Activated T-helper 1 cell treated with Interleukin-2 at 50 U/mL for 16 hours (primary cell): ENCODE measurements at places on chromosomes 16 and 17.

DNA sequence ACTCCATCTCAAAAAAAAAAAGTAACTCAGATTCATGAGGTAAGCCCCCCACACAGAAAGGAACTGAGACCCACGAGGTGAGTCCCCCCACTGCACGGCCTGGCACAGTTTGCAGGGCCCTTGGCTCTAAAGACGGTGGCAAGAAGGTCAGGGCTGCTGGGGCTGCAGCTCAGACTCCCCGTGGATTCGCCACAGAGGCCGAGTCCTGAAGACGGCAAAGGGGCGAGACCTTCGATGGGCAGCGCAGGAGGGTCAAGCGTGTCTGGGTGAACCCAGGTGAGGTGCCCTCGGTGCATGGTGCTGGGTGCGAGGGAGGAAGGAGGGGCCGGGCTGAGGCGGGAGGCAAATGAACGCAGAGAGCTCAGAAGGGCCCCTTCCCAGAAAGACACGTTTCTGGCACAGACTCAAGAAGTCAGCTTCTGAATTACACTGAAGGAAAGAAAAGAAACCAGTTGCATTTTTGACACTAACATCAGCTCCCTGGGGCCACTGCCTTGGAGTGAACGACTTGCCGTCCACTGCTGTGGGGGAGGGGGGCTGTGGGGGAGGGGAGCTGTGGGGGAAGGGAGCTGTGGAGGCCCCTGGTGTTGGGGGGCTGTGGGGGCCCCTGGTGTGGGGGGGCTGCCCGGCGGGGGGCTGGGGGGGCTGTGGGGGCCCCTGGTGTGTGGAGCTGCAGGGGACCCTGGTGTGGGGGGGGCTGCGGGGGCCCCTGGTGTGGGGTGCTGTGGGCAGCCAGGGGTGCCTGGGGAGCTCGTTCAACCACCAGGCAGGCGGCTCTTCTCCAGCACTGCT, 69.8 kb upstream of the METRNL start:
- DNase-seq = no peak

DNA sequence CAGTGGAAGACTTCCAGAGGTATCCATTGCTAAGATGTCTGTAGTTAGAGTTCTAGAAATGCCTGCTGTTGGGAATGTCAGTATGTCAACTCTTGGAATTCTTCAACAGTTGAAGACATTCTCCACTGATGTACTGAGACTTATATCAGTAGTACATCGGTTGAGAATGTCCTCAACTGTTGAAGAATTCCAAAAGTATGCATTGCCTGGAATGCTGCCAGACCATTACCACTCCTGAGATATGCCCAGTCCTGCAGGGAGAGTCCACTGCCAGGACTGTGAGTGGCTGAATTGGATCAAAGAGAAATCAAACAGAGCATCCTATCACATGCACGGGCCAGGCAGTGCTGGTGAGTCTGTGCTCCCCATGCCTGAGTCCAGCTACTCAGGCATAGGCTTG, 42.0 kb downstream of the IL21R start:
- DNase-seq = no peak

DNA sequence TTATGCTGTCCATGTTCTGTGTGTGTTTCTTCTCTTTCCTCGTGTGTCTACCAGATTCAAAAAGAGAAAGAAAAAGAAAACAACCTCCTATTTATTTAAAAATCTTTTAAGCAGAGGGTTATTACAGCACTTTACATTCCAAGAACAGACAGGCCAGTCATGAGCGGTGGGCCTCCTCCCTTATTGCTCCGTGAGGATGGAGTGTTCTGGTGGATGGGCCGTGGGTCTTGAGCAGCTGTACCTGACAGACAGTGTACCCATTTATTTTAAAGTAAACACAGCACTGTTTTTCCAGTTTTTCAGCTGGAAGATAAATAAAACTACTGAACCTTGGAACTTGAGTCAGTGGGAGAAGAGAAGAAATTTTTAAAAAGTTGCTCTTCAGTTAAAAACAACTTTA, 52.4 kb downstream of the WWP2 start:
- no peak for DNase-seq

GRCh38 chr17:57595947-57596695, 149.0 kb downstream of the CCDC182 start:
- no peak for DNase-seq

- no peak for DNase-seq
These were observed 22.4 kb upstream of the CA4 start for GRCh38 chr17:60127068-60128064.

GRCh38 chr16:57892041-57892440, 78.9 kb downstream of the CNGB1 start:
- no peak for DNase-seq

- DNase-seq = no peak
These were observed 130.1 kb upstream of the ADAMTS18 start for GRCh38 chr16:77564791-77565390.

GRCh38 chr17:60749708-60750107, 72.1 kb downstream of the BCAS3 start:
- DNase-seq = no peak

DNA sequence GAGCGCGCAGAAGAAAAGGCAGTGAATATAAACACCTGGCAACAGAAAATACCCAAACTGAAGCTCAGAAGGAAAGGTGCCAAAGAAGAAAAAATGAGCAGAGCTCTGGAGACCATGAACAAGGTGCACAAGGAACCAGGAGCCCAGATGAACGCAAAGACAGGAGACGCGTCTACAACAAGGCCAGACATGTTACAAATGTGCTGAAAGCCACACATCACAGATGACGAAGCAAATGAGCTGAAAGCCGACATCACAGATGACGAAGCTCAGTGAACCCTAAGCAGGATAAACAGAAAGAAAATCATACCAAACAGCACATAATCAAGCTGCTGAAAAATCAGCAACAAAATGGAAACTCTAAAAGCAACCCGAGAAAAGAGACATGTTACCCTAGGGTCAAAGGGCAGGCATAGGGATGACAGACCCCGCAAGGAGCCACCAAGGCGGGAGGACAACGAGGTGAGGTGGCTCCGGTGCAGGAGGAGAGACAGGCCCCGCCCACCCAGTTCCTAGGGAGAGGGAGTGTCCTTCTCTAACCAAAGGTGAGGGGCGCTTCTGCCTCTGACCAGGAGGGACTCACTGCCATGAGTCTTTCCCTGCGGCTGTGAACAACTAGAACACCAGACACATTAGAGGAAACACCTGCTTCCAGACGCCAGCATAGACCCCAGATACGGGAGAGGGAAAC, 39.1 kb downstream of the CCDC57 start:
- no peak for DNase-seq

DNA sequence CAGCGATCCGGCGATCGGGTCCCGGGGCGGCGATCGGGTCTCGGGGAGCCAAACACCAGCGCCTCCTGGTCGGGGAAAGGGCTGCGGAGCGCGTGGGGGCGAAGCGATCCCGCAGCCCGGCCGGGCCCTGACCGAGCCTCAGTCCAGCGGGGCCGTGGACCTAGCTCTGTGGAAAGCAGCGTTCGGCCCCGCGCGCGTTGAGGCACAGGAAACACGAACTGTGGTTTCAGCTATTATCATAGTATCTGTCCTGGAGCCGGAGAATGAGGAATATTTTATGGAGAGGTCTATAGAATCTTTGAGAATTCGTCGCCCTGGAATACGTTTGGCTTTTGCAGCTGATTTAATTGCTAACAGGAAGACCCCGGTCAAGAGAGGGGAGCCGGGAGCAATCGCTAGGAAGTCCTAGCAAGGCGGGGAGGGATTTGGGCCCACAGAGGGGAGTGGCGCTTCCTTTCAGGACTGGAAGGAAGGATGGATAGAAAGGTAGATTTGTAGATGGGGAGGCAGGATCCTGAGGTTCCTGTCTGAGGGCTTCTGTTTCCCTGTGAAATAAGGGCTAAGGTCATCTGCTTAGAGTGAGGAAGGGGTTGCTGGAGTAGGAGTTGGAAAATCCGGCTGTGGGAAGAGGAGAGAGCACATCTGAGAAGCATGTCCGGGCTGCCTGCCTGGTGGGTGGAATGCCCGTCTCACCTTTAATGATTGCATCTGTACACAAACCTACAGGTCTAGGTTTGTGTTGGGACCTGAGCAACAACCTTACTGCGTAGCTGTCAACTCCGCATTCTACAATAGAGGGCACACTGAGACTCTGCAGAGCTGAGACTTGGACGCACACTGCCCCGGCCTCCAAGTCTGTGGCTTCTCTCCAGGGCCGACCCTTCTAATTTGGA, 770 bp downstream of the CCNF start:
- no peak for DNase-seq

DNA sequence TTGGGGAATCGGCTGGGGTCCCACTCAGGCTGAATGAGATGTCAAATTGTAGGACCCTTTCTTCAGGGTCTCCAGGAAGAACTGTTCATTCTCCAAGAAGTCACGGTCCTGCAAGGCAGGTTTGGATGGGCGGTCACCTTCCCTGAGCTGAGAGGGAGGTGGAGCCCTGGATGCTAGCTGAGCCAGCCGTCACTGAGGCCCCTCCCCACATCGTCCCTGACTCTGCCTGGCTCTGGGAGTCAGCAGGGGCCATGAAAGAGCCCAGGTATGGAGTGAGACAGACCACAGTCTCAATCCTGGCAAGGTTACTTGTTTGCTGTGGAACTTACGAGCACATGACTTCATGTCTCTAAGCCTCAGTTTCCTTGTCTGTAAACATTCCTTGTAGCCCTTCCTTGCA, 6.0 kb upstream of the MRPL38 start:
- DNase-seq = no peak

GRCh38 chr17:31495022-31495885, 103.8 kb downstream of the RAB11FIP4 start:
- no peak for DNase-seq

- no peak for DNase-seq
These were observed 244.6 kb upstream of the MAF start for GRCh38 chr16:79845033-79845733.

- no peak for DNase-seq
These were observed 15.3 kb downstream of the MPP2 start for GRCh38 chr17:43891851-43892646.

DNA sequence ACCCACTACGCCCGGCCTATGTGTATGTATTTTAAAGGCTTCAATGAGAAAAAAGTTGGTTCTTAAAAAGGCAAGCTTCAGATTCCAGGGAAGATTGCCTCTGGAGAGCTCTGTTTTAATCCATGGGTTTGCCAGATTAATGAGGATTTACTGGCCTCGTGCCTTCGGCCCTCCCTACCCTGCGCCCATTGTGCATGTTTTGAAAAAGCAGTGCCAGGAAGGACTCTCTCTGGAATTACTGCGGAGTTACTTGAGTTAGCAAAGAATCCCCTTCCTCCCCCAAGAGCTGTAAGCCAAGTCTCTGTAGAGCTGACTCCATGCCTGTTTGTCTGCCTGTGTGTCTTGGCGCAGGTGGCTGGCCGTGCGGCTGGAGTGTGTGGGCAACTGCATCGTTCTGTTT, 98.9 kb downstream of the ABCC6 start:
- no peak for DNase-seq

GRCh38 chr16:49890876-49891275, 35.0 kb upstream of the ZNF423 start:
- DNase-seq = no peak

DNA sequence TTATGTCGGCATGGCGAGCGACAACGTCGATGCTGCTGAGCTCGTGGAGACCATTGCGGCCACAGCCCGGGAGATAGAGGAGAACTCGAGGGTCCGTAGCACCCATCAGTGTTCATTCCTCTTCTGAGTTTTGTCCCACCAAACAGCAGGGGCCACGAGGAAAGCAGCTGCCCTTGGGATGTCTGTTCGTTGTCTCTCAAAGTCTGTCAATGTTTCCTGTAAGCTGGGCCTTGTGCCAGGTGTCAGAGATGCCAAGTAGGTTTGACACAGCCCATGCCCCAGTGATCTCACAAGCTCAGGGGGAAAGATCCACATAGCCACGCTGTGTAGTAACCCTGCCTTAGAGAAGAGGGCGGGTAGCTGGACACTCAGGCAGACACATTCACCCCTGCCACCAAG, 22.6 kb downstream of the NTAN1 start:
- no peak for DNase-seq

DNA sequence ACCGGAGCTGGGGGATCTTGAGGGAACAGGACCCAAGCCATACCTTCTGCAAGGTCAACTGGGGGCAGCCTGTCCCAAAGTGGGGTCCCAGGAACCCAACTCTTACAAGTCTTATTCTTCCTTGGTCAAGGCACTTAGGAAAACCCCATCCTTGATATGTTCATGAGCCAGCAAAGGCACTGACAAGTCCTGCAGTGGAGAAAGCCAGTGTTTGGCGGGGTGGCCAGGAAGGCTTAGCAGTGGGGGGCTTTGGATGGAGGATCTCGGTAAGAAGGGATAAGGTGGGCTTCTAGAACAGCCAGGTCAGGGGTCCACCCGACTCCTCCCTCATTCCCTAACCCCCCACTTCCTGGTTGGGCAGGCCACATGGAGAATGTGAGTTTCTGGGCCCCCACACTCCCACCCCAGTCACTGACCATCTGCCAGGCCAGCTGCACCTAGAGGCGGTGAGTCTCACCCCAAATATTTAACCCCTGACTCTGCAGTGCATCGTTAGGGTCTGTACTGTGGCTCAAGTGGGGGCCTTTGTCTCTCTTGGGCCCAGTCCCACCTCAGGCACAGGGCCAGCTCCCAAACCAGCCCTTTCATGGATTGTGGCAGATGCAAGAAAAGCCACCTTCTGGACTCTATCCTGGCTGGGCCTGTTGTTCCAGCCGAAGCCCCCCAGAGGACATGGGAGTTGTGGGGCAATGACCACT, 22.3 kb downstream of the PPL start:
- DNase-seq = no peak

GRCh38 chr16:81610144-81610842, 165.7 kb downstream of the CMIP start:
- no peak for DNase-seq

- no peak for DNase-seq
These were observed 14.5 kb downstream of the SNX11 start for GRCh38 chr17:48121923-48122664.

- DNase-seq = no peak
These were observed 311.4 kb downstream of the CBLN1 start for GRCh38 chr16:48970216-48970615.

GRCh38 chr16:85018529-85019236, 7.3 kb upstream of the ZDHHC7 start:
- no peak for DNase-seq

DNA sequence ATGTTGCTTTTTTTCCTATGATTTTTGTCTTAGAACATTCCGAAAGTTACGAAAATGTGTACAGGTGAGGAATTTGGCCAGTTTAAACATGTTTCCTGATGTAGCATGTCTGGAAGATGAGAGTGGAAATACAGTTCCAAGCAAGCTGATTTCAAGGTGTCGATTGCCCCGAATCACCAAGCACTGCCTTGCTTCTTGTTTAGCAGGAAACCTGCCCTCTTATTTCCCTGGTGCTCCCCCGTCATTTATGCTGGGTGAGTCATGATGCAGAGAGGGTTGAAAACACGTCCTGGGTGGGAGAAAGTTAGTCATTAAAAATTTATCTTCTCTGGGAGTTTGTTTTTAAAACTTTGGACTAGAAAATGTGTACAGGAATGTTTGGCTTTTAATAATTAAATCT, 608.6 kb upstream of the EEF2KMT start:
- DNase-seq = no peak

DNA sequence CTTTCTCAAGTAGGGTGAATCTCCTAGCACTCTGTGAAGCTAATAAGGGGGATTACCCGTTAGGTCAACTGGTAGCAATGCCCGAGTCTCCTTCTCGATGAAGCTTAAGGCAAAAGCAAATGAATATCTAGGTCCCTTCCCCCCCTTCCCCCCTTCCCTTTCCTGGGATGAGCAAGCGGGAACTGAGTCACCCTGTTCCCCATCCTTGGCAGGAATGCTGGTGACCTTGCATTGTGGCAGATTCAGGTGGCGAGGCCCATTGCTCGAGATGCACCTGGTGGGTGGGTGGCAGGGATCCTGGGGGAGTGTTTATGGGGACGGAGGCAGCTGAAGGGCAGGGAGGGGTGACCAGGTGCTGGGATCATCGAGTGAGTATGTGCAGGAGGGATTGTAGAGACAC, 7.1 kb downstream of the NXPH3 start:
- no peak for DNase-seq
